ENCODE measurements at places on chromosomes 7 and 10. TPM values are rescaled to one million over a fixed set of nuclear protein-coding genes. Genes with fewer than 3 reads are reported as not detected.

DNA sequence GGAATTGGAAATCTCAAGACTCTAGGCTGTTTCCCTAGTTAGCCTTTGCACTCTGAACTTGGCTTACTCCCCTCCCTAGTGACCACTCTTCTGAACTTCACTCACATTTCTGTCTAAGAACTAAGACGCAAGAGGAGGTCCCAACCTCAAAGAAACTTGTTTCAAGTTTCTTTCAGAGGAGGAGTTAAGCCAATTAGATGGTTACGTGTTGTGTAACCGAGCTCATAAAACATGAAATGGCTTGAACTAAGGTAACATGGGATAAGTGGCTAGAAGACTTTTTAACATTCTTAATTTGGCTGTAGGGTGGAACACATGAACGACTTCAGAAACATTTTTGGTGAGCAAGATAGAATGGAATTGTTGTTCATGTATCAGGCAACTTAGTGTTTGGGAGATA is 39.5 kb upstream of the SEC61G start:
- H3K4me3 ChIP-seq = no peak overlapping the region
- H3K27me3 ChIP-seq = peaks cover 7% of the 10 kb centered on the region
- no peak overlapping the region for H3K27ac ChIP-seq
- no peak for DNase-seq

DNA sequence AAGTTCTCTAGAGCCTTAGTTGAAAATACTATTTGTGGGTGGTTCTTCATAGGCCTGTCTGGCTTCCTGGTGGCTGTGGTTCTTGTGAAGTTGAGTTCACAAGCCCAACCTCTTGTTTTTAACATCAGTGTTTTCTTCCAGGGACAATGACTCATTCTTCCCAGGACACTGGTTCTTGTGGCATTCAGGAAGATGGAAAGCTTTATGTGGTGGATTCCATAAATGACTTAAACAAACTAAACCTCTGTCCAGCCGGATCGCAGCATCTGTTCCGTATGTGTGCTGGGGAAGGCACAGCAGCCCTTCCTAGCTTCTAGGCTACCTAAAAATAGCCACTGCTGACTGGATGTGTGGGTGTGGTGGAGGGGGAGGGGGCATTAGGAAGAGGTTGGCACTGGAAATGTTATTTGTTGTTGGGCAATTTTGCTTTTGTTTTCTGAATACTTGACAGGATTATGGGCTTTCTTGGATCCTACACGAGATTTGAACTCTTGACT is 3.9 kb downstream of the LSMEM1 start:
- peaks cover 20% of the 10 kb centered on the region for H3K36me3 ChIP-seq
- H3K27ac ChIP-seq = peak overlapping the region; percentile 93
- H3K27me3 ChIP-seq = no peaks in the 10 kb centered on the region
- DNase-seq = no peak
- peaks cover 52% of the 10 kb centered on the region for H3K4me1 ChIP-seq

DNA sequence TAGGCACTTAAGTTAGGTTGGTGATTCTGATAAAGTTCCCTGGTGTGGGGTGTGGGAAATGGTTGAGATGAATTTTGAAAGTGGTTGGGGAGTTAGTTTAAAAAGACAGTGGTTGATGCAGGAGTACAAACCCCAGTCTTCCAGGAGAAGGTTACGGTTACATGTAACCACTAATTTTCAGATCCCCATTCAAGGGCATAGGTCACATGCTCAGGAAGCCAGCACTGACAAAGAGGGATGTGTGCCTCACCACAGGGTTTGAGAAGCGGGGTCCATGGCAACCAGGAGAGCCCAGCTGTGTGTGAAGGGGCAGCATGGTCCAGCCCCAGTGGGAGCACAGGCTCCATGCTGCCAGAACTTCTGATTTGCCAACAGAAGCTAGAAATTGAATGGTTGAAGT is 144.2 kb downstream of the MDFIC start:
- peaks cover 5% of the 10 kb centered on the region for H3K4me1 ChIP-seq
- H3K4me3 ChIP-seq = no peak overlapping the region
- H3K36me3 ChIP-seq = no peaks in the 10 kb centered on the region
- no peak overlapping the region for H3K27ac ChIP-seq
- H3K27me3 ChIP-seq = no peaks in the 10 kb centered on the region

GRCh38 chr10:120077707-120078492 is 185.4 kb downstream of the SEC23IP start:
- no peak for DNase-seq
- peaks cover 23% of the 10 kb centered on the region for H3K27me3 ChIP-seq
- no peaks in the 10 kb centered on the region for H3K4me1 ChIP-seq
- H3K27ac ChIP-seq = no peak overlapping the region

- peak overlapping the region; percentile 97 for H3K27ac ChIP-seq
- H3K4me1 ChIP-seq = peaks cover 69% of the 10 kb centered on the region
Observed at GRCh38 chr7:128742206-128742605, 3.0 kb downstream of the CALU start.

Gene HTR5A
- not detected for total RNA-seq

Gene INSIG1
- 16.0 TPM for total RNA-seq

Gene GPR15LG
- total RNA-seq = not detected

Gene HEPACAM2
- total RNA-seq = not detected

Measured in osteocyte (in vitro differentiated cells).